ENCODE measurements at places on chromosomes 6 and 20.

GRCh38 chr6:157798851-157799250 lies 24.2 kb upstream of the SNX9 start:
- no peak for DNase-seq

- DNase-seq = no peak
Measured at GRCh38 chr6:153538491-153538890, 407.4 kb upstream of the RGS17 start.

DNA sequence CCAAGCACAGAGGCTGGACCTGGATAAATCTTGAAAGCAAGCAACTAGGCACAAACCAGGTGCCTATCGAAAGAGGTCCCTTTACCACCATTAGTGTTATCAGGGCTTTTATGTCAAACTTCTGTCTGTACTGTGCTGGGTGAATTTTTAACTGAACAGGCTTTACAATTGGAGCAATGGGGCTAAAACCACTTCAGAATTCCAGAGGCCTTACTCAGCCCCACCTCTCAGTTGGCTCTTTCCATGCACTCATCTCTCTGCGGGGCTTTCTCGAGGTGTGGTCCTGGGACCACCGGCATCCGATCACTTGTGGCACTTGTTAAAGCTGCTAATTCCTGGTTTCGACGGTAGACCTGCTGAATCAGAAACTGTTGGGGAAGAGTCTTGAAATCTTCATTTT lies 232.5 kb downstream of the SOX4 start:
- no peak for DNase-seq

DNA sequence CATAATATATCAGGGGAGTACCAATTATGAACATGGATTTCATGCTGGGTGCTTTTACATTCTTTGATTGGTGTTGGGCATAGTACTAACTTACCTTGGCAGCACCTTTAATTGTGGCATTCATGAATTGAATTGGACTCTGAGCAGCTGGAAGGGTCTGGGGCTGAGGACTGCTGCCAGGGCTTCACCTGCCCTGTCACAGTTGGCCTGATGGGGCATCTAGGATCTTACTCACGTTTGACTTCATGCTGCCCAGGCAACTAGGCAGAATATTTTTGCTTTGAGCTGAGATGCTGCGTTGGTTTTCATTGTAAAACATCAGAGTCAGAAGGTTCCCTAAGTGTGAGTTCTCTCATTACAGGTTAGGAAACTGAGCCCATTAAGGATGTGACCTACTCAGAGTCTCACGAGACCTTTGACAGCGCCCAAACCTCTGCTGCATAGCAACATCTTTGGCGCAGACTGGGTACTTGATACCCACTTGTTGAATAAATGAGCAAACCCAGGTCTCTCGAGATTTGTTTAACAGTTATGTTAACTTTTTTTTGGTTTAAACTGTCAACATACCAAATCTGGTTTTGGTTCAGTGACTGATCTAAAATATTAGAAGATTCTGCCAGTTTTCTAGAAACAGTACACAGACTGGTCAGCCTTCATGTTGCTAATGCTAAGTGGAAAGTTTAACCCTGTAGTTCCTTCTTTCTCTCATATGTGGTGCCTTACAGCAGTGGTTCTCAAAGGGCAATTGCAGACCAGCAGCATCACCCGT lies 104.9 kb downstream of the TCP11 start:
- DNase-seq = no peak

- no peak for DNase-seq
Measured at GRCh38 chr6:161622779-161623178, 348.9 kb upstream of the AGPAT4 start.

GRCh38 chr6:1809291-1809988 lies 199.7 kb downstream of the FOXC1 start:
- no peak for DNase-seq

- DNase-seq = no peak
Measured at GRCh38 chr6:55705451-55706440, 126.8 kb upstream of the HMGCLL1 start.

GRCh38 chr6:73362869-73363536 lies 545 bp downstream of the KHDC3L start:
- DNase-seq = no peak

DNA sequence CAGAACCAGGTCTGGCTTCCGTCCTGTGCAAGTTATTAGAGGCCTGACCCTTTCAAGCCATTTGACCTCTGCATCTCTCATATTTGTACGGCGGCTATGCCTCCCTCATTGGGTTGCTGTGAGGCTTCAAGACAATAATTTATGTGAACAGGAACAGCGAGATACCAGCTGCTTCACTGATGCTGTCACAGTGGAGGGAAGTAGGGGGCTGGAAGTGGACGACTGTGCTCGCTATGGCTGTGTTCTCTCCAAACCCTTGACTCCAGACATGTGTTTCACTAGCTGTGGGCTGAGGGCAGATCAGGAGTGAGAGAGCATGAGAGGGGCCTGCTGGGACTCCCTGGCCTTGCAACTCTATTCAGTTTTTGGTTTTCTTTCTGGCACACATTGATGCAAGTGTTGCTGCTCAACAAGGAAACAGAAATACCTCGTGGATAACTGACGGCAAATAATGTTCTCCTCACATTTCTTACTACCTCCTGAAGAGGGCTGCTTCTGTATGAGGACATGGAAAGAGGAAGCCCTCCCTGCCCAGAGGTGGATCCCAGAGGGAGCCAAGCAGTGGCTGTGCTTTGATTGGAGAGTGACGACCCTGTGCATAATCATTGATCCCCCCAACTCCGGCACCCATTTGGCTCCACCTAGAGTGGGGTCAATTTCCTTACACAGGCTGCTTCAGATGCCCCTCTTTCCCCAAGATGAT lies 34.7 kb upstream of the SCP2D1 start:
- no peak for DNase-seq

DNA sequence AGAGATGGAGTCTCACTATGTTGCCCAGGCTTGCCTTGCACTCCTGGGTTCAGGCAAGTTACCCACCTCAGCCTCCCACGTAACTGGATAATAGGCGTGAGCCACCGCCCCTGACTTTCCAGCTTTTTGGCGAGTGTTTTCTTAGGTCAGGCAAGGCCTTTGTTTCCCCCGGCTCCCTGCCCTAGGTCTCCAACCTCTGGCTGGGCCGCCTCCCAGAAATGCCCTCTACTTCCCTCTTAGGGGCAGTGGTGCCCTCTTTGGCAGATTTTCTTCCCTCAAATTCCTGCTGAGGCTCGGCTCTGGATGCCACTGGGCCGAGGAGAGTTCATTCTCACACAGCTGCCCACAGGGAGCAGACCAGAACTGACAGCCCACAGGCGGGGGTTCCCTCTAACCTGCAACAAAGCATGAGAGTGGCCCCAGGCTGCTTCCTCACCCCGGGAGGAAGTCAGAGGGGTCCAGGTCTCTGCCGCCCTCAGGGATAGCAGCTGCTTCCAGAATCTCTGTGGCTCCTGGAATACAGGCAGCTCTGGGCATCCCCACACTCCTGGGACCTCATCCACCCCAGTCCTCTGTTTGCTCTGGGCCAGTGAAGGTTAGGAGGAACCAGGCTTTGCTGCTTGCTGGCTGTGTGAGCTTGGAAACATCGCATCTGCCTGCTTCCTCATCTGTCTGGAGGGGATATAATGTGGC lies 56.5 kb downstream of the TCP11 start:
- DNase-seq = no peak

DNA sequence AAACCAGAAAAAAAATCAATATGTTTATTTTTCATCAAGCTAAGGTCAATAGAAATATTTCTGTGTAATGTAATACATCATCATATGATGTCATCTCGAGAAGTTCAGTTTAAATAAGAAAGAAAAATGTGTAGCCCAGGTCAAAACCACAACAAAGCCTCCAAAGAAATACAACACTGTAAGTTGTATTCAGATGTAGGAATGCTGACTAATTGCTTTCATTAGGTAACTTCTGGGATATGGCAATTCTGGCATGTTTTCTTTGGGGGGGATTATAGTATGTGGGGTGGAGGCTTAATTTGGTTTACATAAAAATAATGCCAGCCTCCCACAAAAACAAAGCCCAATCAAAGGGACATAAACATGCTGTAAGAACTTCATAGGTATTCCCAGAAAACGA lies 881.8 kb upstream of the CITED2 start:
- no peak for DNase-seq

- DNase-seq = no peak
Measured at GRCh38 chr6:55388211-55388610, 60.9 kb downstream of the GFRAL start.

DNA sequence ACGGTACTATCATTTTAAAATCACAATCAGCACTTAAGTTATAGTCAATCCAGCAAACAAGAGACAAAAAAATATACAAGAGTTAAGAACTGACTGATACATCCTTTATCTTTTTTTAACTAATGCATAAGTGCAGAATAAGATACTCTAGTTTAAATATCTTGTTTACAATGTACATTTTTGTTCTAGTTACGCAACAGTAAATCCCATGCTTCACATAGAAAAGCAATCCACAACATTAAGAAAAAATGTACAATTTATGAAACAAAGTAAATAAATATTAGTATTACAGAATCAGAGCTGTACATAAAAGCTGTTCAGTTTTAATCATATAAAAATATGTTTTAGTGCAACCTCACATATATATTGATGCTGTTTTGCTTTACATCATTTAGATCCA lies 192.6 kb downstream of the HIVEP2 start:
- DNase-seq = no peak

- no peak for DNase-seq
Measured at GRCh38 chr20:55597526-55597925, 407.8 kb downstream of the CBLN4 start.

DNA sequence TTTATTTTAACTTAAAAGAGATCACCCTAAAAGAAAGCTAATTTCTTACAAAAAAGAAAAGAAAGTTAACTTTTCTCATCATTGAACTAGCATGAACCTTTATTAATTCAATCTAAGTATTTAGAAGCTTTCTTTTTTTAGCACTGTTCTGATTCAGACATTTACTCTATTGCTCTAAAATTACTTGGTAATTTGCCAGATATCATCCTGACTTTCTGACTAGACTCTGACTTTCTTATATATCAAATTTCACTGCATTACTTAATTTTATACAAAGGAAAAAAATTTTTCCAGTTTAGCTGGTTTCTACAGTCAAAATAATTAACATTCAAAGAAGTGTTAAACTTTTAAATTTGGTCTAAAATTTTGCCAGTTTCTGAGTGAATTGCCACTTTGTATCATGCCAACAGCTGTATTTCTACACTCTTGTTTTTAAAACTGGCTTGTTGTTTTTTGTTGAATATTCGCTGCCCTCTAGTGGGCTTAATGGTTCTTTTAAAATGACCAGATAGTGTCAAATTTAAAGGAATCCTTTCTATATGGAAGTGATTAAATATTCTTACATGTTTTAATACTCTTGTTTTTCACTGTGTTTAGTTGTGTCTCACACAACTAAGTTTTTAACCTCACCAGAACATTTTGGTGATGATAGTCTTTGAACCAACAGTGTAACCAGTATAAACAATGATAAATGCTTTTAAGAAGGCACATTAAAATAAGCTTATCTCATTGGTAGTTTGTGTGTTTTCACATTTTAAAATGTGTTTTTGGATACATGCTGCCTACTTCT lies 102.0 kb downstream of the POPDC3 start:
- no peak for DNase-seq

DNA sequence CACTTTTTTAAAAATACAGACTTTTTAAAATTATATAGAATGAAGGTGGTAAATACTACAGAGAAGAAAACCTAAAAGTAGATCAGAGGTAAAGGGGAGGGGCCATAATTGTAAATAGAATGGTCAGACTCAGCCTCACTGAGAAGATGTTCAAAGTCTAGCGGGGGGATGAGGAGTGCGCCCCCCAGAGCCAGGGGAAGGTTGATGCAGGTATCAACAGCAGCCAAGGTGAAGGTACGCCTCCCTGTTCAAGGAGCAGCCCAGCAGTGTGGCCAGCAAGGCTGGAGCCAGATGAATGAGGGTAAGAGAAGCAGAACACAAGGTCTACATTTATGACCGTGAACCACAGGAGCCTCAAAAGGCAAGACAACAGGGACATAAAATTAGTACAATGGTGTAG lies 204.1 kb downstream of the PTPRT start:
- DNase-seq = no peak

- no peak for DNase-seq
Measured at GRCh38 chr20:32777177-32777956, 15.2 kb downstream of the DNMT3B start.

- DNase-seq = no peak
Measured at GRCh38 chr6:52595000-52595795, 18.3 kb upstream of the TRAM2 start.

DNA sequence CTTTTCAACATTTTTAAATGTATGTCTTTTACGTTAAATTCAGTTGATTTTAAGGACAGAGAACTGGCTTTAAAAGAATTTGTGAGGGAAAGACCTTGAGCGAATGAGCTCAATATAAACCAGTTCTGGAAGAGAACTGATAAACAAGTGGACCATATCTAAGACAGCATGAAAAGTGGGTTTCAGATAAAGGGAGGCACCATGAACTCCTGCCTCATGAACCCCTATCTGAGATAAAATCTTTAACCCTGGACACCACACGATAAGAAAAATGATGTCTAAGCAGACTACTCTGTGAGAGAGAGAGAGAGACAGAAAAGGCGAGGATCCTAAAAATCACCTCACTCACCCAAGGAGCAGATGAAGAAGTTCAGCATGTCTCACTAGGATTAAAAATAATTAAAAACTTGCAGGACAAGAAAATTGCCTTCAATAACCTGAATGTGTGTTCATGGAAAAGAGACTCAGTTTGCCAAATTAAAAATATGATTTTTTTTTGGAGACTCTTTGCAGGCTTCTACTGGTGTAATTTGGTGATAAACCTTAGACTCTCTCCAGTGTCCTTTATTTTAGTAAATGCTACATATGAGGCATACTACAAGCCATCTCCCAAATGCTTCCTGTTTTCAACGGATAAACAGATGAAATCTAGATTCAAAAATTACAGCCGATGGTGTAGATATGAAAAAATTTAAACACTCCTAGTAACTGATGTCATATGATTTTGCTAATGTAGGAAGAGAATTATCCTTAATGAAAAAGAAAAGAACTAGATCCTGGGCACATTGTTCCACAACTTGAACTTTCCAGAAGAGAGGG lies 299.5 kb downstream of the ADGB start:
- no peak for DNase-seq

GRCh38 chr6:17987697-17988421 lies 424 bp upstream of the KIF13A start:
- peak; percentile 55 for DNase-seq

DNA sequence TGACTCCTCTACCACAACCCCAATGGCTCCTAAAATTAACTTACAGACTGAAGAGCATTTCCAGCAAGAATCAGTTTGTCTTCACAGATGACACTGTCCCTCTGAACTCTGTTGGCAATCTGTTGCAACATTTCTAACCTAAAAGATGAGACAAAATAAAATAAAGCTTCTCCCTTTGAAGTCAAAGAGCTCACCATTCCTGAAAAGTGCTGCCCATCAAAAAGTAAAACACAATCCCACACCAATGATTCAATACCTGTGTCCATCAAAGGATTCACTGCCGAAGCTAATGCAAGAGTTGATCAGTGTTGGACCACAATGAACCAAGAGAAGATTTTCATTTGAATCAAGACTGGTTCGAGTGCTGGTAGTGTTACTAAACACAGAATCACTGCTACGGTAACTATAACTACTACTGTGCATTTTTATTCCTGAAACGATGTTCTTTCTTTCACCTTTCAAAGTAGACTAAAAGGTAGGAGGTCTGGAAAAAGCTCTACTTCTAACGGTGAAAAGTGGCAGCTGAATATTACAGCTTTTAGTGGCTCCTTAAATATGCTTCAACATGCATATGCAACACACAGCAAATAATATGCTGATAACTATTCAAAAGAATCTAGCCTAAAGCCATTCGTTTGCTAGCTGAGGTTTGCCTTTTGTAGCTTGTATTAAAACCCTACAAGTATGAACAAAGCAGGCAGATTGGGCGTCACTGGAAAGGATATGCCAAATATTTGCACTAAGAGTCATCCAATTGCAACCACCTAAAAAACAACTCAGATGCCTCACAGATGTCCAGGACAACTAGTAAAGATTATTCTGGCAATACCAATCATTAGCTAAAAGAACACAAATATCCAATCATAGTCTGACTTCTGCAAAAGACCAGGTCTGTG lies at the start of gene DST:
TSS of gene DST (minus strand) at position 524 of the 896 bp plus-strand sequence.
- no peak for DNase-seq
